ENCODE measurements at places on chromosomes 7 and 10.

DNA sequence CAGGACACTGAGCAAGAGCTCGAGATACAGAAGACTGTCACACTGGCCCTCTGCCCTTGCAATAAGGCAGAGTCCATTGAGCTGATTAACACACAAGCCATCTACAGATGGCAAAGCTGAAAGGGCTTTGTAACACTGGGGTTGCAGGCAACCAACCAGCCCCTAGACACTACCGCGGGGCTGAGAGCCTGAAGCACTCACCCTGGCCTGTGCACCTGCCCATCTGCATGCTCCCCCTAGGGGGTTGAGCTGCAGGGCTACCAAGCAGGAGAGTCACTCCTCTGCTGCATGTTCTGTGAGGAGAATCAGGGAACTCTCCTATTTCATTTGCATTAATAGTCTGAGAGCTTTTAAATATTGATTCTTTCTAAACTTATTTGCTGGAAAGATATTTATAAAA, 128.1 kb upstream of the VIPR2 start:
- DNase-seq, result no peak

DNA sequence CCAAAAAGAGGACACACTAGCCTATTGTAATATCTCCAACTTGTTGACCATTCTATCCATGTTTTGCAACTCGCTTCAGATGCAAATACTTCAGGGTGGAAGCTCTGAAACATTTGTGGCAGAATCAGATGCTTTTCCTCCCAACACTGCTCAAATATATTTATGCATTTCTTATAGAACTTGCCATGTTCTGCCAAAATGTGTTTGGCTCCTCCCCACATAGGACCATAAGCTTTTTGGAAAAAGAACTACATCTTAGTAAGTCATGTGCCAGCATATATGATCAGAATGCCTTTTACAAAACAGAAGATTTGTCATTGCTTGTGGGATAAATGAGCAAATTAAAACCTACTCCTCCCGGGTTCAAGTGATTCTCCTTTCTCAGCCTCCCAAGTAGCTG, 484.5 kb downstream of the TNS3 start:
- DNase-seq, result no peak

- no peak for DNase-seq
Observed at GRCh38 chr10:29356931-29357330, 68.1 kb downstream of the LYZL1 start.

- no peak for DNase-seq
Observed at GRCh38 chr7:81430761-81431160, 339.1 kb downstream of the HGF start.

DNA sequence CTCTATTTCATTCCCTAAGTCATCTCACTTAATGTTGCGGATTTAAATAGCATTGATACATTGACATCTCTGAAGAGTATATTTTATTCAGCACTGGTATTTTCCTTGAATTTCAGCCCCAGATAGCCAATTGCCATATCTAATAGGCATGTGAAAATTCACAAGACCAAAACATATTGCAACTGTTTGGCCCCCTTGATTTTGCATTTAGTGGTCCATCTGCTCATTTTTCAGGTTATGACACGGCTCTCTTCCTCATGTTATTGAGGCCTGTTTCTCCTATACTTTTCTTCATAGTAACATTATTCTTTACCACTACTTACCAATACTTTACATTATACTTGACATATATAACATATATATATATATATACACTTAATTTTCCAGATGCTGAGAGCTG, 43.7 kb downstream of the MKLN1 start:
- no peak for DNase-seq

DNA sequence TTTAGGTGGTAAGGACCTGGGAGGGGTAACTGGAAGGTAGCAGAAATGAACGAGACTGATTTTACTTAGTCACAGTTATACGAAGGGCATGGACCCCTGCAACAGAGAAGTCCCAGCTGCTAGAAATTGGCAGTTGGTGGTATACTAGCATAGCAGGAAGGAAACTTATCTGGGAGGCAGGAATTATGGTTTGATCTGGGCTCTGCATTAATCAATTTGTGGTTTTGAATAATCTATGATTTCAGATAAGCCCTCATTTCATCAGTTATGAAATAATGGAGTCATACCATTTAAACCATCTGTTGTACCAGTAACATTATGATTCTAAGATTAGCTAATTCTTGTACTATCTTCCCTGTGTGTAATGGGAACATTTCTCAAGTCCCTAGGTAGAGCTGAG, 54.0 kb upstream of the TMEM229A start:
- no peak for DNase-seq

DNA sequence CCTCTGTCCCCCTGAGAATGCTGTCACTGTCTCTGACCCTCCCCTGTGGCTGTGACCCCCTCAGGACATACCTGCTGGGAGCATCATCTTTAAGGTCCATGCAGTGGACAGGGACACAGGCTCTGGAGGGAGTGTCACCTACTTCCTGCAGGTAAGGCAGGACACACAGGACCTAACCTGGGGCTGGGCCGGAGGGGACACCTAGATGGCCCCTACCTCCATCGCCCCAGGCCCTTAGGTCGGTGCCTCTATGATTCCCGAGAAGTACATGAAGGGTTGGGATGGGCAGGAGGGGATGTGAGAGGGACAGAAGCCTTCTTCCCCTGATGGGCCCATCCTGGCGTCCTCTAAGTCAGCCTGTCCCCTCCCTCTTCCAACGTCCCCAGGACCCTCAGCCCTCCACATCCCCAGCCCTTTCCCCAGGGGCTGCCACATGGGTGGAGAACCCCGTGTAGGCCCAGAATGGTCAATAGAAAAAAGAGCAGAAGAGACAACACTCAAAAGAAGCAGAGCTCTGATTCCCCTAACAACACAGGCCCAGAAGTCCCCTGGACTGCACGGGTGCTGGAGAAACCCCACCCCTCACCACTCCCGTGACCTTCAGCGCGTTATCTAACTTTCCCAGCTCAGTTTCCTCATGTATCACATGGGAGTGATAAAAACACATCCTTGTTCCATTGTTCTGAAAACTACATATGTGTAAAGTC, 6.4 kb downstream of the CDHR1 start:
- DNase-seq, result no peak

- DNase-seq, result no peak
Observed at GRCh38 chr10:22850541-22850940, 77.3 kb upstream of the ARMC3 start.

- DNase-seq, result no peak
Observed at GRCh38 chr7:3107889-3108570, 64.4 kb upstream of the CARD11 start.

DNA sequence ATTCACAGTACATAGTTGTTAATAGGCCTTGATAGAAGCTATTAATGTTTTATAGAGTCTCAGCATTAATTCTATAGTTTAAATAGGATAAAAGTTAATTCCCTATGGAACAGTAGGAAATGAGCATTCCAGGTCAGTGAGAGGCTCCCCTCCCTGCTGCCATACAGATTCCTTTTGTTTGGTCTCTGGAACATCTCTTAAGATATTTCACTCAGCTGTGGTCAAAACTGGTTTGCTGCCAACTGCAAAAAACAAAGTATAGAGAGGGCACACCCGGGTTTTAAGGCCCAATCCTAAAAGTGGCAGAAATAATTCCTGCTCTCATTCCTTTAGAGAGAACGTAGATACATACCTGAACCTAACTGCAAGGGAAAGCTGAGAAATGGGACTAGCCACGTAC, 51.3 kb downstream of the MDFIC start:
- no peak for DNase-seq

GRCh38 chr7:100847360-100847759, 5.2 kb upstream of the SLC12A9 start:
- no peak for DNase-seq

- no peak for DNase-seq
Observed at GRCh38 chr10:133393401-133394063, 425 bp upstream of the MTG1 start.

DNA sequence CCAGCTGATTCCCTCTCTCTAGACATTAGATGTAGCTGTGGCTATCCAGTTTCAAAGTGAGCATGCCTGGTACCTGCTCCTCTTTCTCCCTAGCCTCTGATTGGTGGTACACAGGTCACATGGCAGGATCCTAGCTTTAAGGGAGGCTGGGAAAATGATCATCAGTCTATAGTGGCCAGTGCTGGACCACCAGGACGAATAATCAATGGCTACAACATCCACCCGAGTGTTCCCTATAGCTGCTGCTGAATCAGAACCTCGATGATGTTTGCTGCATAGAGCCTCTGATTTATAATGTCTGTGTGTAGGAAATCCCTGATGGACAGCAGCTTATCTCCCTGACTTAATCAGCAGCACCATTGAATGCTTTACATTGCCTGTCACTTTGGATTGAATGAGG, 28.9 kb upstream of the LMTK2 start:
- no peak for DNase-seq

DNA sequence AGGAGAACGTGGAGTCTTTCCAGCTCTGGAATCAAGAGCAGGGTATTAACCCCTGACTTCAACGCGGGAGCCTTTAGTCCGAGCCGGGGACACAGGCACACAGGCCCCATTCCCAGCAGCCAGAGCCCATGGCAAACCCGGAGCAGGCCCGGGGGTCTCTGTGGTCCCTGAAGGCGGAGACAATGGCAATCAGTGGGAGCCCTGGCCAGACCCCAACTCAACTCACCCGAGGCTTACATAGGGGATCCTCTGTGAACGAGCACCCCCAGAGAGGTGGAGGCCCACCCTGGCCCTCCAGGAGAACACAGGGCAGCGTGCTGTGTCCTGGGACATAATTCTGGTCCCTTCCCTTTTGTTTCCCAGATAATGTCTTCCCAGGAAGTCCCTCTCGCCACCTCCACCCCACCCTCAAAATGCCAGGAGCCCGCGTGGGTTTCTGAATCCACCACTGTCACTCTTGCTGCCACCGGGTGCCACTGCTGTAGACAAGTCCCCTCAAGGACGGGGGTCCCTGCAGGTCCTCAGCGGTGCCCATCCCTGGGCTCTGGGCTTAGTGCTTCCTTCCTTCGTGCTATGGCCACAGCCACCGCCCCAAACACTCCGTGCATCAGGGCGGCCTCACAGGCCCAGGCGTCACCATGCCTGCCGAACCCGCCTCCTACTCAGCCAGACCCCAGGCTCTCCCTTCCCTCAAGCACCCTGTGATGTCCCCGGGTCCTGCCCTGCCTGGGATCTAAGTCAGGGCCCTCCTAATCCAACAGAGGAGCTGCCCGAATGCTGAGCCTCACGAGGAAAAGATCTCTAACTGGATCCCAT, 28.6 kb upstream of the PPP2R2D start:
- DNase-seq, result no peak

GRCh38 chr7:99244939-99245338, 27.7 kb upstream of the MYH16 start:
- no peak for DNase-seq

- no peak for DNase-seq
Observed at GRCh38 chr10:88288320-88289059, 294.6 kb downstream of the RNLS start.

DNA sequence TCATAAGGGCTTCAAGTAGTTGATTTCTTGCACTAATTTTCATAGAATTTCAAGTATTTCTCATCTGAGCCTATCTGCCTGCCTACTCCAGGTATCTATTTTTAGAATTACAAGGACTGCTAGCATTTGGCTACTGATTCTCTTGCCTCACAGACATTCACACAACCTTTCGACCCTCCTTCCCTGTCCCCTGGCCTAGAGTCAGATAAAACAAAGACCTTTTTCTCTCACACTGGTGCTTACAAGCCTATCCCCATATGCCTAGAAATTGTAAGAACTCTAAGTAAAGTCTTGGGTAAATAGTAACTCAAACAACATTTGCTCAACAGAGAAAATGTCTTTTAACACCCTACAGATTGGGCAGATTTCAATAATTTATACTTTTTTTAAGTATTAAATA, 6.3 kb downstream of the GPAM start:
- DNase-seq, result no peak

DNA sequence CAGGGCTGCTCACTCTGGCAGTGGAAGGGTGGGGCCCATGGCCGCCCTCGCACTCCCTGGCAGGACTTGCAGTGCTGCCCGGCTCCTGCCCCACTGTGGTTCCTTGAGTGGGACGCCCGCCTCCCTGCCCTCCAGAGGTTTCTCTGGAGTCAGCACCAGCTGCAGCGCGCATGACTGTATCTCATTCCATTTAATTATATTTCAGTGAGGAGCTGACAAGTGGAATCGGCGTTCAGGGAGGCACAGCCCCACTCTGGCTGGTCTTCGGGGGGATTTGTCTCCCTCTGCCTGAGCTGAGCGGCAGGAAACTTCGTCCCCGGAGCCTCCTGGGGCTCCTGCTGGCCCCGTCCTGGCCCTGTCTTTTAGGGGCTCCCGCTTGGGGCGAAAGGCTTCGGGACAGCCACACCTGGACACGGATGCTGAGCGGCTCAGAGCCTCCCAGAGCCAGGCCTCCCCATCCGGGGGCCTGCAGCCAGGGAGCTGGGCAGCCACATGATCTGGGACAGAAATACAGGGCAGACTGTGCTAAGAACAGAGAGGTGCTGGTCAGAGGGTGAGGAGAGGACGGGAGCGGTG, 75.3 kb upstream of the NKX6-2 start:
- no peak for DNase-seq
